ENCODE measurements at places on chromosomes 3 and 15.

- no peak for DNase-seq
These were observed 53.1 kb downstream of the PHC3 start for GRCh38 chr3:170128259-170128976.

- no peak for DNase-seq
These were observed 102.9 kb downstream of the PLCH1 start for GRCh38 chr3:155641956-155642355.

DNA sequence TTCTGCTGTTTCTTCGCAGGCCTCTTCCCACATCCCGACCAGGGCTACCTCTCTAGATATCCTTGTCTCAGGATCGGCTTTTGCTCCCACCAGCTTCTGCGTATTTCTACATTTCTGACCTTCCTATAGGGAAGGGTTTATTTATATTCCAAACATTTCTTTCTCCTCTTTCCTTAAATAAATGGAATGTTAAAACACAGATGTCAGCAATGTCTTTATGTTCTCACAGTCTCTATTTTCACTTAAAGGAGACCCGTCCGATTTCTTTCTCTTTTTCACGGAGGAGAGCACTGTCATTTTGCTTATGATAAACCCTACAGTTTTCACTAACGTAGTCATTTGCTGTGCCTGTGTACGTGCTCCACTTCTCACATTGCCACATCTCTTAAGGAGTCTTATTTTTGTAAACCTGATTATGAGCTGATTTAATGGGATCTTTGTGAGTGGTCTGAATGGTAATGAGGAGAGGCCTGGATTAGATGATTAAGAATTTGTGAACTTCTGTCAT, 630 bp downstream of the KIF15 start:
- DNase-seq: no peak

DNA sequence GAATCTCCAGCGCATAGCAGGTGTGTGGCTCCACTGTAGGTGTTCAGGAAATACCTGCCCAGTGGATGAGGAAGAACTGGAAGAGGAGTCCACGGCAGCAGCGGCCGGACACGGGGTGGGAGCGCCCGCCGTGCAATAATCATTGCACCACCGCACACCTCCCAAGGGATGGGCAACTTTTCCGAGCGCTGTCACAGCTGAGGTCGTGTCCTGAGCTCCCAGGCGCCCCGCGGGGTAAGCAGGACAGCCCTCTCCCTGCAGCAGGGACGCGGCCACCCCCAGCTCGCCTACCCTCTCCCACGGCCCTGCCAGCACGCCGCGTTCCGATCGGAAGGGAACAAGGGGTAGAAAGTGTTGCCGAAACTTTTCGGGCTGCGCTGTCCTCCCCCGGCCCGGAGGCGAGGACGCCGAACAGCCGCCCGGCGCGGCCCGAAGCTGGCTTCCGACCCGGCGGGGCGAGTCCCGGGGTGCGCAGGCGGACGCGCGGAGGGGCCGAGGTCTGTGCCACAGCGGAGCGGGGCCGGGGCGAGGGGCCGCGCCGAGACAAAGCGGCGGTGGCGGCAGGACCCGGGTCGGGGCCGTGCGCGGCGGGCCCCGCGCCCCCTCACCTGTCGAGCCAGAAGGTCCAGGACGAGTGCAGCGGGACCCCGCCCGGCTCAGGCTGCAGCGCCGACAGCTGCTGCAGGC, 475 bp downstream of the EIF4E3 start:
- peak; percentile 28 for DNase-seq

- DNase-seq: no peak
These were observed 97.3 kb downstream of the MBNL1 start for GRCh38 chr3:152365766-152366593.
